ENCODE measurements at places on chromosomes 2 and 18.
A peak's percentile ranks its signal among the peaks of the same experiment; 100 is the strongest.

- DNase-seq: no peak
Observed at GRCh38 chr2:57936216-57936615, 110.4 kb upstream of the VRK2 start.

DNA sequence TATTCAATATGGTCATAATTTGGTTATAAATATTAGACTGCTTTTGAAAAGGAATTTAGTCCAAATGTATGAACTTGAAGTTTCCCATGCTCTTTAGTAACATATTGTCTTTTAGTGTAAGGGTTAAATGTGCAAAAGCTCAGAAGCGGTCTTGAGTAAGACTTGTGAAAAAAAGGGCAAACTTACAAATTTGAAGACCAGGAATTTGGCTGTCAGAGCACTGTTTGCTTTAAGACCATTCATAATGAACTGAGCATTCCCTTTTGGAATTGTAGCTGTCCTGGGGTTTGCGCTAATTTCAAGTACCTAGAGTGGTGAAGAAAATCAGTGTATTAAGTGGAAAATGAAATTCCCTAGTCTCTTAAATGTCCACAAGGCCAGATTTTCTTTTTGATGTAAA is 6.9 kb upstream of the ZEB2 start:
- DNase-seq: no peak

DNA sequence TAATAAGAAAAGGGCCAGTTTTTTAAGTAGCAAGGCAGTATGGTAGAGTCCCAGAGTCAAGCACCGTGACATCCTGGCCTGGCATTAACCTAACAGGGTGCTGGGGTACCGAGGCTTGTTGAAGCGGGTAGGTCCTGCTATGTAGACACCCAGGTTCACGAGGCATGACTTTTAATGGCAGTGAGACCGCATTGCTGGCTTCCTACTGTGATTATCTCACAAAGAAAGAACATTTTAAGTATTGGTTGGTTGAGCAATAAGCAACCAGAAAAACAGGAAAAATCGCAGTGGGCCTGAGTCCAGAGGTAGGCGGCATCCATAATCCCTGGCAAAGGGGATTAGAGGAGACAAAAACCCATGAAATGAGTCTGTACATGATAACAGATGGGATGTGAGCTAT is 927.9 kb upstream of the ACVR2A start:
- DNase-seq: no peak

DNA sequence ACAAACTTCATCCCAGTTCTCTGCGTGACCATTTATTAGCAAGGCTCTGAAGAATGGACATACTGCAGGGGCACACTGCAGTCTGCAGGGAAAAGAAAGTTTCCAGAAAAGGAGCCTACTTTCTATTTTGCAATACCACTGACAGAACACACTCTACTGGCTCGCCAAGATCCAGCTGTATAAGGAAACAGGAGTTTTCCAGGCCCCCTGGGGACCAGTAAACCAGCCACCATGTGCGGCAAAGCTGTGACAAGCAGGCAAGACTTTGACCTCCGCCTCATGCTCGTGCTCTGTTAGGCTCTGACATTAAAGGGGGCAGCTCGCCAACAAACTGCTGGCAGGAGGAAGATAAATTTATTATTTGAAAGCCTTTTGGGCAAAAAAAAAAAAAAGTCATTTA is 67.3 kb downstream of the CCBE1 start:
- no peak for DNase-seq

- DNase-seq: no peak
Observed at GRCh38 chr2:231854616-231855125, 68.4 kb downstream of the COPS7B start.

- DNase-seq: no peak
Observed at GRCh38 chr18:14971461-14972185, 223.7 kb downstream of the ANKRD30B start.

DNA sequence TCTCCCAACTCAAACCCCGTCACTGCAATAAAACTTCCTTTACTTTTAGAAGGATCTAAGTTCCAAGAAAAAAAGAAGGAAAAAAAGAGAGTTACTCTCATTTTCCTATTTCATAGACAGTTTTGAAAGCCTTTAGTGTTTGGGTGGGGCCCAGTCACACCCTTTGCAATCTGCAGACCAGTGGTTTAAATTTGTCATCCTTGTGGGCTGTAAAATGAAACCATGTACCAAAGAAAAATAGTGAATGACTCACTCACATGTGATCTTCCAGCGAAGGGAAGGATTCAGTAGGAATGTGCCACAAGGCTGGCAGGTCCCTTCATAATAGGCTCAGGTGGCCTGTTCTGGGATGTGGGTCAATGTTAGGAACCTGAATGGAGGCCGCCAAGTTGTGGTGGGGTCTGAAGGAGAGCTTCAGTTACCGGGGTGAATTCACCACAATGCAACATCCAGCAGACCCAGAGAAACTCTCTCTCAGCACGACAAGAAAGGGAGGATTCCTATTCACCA is 28.3 kb downstream of the ANXA4 start:
- DNase-seq: no peak

DNA sequence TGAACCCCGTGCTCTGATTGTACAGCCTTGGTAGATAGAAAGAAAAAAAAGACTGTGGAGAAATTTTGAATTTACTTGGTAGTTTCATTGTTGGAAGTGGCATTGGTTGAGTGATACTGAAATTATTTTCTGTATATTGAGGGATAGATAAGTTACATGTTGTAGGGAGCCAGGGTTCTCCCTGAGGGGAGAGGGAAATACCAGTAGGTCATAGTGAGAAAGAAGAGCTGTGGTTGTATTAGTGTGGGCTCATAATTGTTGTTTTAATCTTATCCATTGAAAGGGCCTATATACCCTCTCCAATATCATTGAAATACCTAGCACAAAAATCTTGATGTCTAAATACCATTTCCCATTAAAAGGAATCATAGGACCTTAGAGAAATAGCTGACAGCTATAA is 16.9 kb upstream of the RAB31 start:
- DNase-seq: no peak

GRCh38 chr18:32810314-32810713 is 37.5 kb upstream of the KLHL14 start:
- DNase-seq: no peak

GRCh38 chr2:224837066-224837465 is 120.9 kb upstream of the CCDC195 start:
- DNase-seq: no peak

GRCh38 chr2:161067846-161068350 is 92.3 kb upstream of the TANK start:
- DNase-seq: no peak

DNA sequence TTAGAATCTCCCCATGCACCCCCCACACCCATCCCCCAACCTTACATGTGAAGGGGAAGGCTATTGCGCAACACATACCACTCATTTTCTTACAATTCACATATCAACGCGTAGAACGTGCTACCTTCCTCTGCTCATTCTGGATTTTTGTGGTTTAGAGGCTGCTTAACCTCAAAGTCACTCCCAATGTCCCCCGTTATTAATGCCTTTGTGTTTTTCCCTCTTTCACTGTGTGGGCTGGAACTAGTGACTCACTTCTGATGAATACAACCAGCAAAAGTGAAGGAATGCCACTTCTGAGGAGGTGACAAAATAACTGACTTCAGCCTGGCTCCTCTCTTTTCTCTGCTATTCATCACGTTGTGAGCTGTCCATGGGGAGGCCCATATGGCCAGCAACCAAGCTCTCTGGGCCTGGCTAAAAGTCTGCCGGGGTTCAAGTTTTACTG is 342.5 kb upstream of the NXPH2 start:
- DNase-seq: peak; percentile 9

DNA sequence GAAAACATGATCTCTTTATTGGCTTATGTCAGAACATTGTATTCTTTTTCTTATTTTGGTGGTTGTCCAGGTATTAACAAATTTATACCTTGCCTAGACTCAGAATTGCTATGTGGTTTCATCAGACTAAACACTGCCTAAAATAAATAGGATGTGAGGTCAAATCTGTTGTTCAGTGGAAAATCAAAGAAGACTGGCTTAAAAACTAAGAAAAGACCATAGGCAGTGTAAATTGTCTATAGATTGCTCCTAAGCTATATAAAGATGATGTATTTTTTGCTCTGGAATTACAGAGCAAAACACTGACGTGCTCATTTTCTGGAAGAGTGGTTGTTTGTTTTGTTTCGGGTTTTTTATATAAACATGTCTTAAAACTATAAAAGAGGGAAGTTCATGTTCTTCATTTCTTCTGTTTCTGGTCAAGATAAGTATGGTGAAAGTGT is 266.0 kb downstream of the ALPK2 start:
- DNase-seq: no peak

DNA sequence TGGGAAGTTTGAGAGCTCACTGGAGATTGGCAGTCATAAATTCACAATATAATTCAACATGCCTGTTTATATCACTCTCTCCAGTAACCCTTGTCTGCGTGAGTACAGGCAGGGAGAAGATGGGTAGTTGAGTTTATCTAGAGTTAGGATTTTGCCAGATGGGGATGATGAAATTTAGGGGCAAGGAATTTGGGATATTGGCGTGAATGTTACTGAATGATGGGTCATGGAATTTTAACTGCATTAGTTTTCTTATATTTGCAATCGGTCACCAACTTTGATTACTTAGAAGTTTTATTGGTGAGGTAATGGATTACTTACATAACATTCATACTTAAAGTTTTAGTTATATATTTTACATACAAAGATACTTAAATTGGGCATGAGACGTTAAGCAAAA is 35.1 kb downstream of the SANBR start:
- DNase-seq: no peak

GRCh38 chr18:501406-501714 is 859 bp upstream of the COLEC12 start:
- DNase-seq: peak; percentile 56

DNA sequence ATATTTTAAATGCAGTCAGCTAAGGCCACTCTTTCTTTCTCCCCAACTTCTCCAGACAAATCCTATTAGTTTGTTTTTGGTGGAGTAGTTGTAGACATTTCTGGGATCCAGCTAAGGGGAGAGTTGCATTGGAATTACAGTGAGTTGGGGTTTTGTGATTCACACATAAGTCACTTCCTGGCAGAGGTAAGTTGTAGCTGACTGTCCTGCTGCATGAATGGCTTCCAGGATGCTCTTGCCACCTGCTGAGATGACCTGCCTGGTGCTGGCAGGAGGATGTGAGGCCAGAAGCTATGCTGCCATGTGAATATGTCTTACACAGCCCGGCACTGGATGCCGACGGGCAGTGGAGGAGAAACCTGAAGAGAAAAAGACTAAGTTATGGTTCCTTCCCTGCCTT is 243.7 kb downstream of the TDRD15 start:
- no peak for DNase-seq

DNA sequence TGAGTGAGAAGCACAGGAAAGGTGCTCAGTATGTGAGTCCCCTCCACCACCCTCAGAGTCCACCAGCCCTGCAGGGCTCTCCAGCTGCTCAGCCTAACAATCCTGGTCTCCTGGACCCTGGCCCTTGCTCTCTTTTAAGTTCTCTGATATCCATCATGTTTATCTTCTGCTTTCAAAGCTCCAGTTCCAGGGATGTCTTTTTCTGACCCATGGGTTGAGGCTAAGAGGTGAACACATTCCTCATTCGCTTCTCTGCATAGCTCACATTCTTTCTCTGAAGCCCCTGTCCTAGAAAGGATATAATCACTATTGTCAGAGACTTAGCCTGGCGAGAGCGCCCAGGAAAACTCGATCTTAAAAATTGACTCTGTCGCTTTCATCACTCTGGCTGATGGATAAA is 86.4 kb downstream of the ARL4C start:
- DNase-seq: peak; percentile 62

GRCh38 chr2:146597291-146597690 is 1247.5 kb upstream of the ACVR2A start:
- DNase-seq: no peak

DNA sequence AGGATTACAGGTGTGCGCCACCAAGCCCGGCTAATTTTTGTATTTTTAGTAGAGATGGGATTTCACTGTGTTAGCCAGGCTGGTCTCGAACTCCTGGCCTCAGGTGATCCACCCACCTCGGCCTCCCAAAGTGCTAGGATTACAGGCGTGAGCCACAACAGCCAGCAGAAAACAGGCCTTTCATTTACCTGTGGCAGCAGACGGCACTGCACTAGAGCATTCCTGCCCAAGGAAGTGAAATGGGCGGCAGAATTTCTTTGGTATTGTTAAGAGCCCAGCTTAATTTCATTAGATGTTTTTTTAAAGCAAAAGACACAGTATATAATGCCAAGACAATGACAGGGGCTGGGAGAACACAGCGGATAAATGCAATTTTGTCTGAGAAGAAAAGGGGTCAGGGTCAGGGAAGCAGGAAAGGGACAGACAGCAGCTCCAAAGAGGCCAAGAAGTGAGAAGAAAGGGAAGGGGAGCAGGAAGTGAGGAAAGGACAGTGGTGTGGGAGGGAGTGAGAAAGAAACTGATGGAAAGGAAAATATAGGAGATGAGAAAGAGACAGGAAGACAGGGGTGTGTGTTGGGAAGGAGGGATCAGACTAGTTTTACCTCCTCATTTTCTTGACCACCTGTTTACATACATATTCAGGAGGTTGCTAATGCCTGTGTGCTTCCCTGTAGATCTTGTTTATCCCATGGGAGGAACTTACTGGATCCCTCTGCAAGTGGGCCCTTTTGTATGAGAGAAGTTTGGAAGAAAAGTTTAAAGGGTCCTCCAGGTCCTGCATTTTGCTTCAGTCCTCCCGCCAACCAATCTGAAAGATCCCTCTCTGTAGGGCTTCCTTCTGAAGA is 32.5 kb downstream of the KCTD1 start:
- peak; percentile 53 for DNase-seq

GRCh38 chr2:140604788-140605187 is 1526.0 kb downstream of the LRP1B start:
- DNase-seq: no peak

GRCh38 chr18:71326826-71327225 is 1038.0 kb downstream of the SOCS6 start:
- no peak for DNase-seq

GRCh38 chr2:67516899-67517530 is 119.9 kb downstream of the ETAA1 start:
- no peak for DNase-seq

GRCh38 chr2:27765621-27766286 is 5.8 kb upstream of the MRPL33 start:
- no peak for DNase-seq

DNA sequence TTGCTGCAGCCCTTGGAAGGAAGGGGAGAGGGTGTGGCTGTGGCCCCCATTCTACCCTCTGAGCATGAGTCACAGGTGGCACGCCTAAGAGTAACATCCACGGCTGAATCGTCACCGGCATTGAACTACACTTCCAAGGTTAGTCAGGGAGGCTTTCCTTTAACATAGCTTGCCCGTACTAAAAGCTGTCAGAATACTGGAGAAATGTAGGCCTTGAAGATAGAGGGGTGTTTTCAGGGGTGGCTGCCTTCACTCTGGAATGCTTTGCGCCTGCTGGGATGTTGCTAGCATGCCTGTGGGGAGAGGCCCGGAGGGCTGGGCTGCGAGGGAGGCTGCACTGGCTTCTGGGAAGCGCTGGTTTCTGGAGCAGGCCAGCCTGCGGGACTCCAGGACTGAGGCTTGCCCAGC is 333.7 kb downstream of the AGAP1 start:
- no peak for DNase-seq

- peak; percentile 17 for DNase-seq
Observed at GRCh38 chr2:43636621-43637020, 439 bp upstream of the PLEKHH2 start.

DNA sequence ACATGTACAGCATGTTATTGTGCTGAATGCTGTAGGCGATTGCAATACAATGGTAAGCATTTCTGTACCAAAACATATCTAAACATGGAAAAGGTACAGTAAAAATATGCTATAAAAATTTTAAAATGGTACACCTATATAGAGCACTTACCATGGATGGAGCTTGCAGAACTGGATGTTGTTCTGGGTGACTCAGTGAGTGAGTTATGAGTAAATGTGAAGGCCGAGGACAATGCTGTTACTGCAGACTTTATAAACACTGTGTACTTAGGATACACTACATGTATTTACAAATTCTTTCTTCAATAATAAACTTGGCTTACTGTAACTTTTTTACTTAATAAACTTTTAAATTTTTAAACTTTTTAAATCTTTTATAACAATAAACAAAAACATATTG is 473.4 kb upstream of the UBE2E3 start:
- no peak for DNase-seq
